Fibroblast of skin of abdomen (primary cell): ENCODE measurements at places on chromosomes 5 and 9.

- no peak for DNase-seq
Measured at GRCh38 chr9:87554171-87554910, 56.7 kb downstream of the DAPK1 start.

DNA sequence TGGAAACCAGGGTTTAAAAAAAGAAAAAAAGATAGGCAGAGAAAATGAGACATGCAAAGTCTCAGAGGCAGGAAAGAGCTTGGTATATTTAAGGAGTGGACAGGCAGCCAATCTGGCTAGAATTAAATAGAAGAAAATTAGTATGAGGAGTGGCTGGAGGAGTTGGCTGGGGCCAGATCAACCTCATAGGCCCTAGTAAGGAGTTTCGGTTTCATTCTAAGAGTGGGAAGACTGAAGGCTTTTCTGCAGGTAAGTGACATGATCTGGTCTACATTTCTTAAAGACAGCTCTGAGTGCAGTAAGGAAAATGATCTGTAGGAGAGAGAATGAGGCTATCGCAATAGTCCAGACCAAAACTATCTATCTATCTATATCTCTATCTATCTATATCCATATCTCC, 27.5 kb downstream of the ADRB2 start:
- no peak for DNase-seq

- peak; percentile 77 for DNase-seq
Measured at GRCh38 chr5:9009931-9010651, 535.8 kb downstream of the SEMA5A start.

- no peak for DNase-seq
Measured at GRCh38 chr9:127534931-127535330, 77.1 kb upstream of the STXBP1 start.

DNA sequence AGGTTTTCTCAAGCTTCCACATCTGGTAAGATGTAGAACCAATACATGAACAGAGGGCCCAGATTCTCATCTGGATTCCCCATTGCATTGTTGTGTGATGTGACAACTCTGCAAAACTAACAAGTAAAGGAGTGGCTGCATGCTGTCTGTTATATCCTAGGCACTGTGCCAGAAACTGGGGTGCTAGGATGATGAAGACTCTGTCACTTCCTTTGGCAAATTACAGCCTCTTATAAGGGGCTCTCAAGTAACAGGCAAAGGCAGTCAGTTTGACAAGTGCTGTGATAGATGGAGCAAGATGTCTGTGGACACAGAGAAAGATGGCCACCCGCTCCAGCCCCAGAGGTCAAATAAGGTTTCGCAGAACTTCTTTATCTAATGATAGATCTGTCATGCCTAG, 115.7 kb downstream of the PAPPA start:
- DNase-seq = peak; percentile 61

GRCh38 chr5:154215571-154216325, 25.2 kb downstream of the GALNT10 start:
- DNase-seq = no peak

DNA sequence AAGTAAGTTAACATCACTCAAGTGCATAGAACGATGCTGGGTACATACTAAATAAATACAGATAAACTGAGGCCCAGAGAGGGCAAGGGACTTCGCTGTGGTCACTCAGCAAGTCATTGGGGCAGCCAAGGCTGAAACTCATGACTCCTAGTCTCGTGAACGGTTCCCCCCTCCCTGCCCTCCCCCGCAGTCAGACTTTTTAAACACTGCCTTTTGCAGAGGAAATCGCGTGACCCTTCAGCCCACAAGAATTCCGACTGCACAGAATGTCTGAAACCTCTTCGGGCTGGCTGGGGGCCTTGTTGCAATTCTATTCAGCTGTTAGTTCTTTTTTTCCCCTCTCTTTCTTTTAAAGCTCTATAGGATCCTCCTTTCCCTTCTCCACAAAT, 28.1 kb downstream of the NEK6 start:
- peak; percentile 95 for DNase-seq

DNA sequence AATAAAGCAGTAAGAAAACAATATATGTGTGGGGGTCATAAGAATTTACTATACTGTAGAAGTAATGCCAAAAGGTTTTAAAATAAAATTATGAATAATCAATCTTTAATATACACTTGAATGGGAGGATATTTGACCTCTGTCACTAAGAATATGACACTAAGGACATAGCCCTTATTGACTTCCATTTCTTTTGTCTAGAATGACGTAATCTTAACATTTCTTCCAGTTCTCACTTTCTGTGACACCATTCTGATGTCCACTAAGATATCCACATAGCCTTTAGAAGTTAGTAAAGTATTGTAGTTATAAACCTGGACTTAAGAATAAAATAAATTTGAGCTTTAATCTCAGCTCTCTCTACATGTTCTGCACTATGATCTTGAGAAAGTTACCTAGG, 1050.7 kb downstream of the TLE4 start:
- no peak for DNase-seq

- no peak for DNase-seq
Measured at GRCh38 chr5:100828071-100828897, 74.8 kb downstream of the ST8SIA4 start.

DNA sequence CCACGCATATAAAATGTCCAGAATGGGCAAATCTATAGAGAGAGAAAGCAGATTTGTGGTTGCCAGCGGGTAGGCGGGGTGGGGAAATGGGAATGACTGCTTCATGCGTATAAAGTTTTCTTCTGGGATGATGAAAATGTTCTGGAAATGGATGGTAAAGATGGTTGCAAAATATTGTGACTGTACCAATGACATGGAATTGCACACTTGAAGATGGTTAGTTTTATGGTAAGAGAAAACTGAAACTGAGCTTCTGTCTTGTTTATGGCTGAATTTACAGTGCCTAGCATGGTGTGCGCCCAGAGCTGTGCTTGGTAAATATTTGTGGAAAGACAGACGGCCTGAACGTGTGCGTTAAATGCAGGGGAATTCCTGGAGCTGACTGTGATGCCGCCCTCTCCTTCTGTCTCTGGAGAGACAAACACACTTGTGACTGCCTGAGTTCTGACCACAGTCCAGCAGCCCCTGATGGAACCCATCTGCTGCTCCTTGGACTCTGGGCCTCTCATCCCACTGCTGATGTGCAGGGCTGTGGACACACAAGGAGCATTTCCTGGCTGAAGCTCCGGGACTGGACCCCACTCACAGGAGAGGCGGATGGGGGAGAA, 8.6 kb upstream of the PTGES start:
- DNase-seq = peak; percentile 72

DNA sequence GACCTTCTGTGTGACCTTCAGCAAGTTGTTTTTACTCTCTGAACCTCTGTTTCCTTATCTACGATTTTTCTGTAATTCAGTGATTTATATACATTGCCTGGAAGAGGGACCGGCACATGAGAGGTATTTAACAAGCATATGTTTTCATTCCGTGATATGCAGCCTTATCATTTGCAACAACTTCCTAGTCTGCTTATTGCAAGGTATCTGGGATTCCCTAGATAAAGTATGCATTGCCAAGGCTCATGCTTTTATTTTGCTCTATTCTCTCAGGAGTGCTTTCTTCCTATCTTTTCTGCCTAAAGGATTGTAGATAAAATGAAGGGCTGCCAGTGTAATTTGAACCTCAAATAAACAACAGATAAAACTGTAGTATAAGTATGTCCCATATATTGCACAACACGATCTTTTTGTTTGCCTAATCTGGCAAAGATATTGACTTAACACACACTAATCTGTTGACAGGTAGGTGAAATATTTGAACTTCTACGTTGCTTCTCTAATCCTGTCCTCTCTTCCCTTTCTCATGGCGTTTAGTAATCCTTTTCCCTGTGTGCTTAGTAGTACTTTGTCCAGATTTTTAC, 377.2 kb upstream of the TNC start:
- no peak for DNase-seq

GRCh38 chr5:134549714-134550113, 24.2 kb downstream of the JADE2 start:
- DNase-seq = peak; percentile 29

DNA sequence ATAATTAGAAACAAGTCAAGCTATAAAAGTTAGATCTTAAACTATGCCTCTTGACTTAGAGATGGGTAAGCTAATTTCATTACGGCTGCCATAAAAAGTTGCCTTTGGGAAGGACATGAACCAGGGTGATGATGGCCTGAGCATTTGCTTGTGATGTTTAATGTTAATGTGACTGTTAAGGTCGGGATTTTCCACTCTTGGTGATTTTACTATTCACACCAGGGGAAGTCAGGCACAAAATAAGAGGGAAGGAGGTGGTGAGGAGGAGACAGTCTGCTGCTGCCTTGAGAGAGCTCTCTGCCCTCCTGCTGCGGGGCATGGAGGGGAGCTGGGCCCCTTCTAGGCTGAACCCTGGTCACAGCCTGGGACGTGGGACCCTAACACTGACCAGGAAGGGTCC, 34.4 kb downstream of the AHRR start:
- no peak for DNase-seq

- no peak for DNase-seq
Measured at GRCh38 chr5:3325972-3326840, 269.4 kb upstream of the IRX1 start.

DNA sequence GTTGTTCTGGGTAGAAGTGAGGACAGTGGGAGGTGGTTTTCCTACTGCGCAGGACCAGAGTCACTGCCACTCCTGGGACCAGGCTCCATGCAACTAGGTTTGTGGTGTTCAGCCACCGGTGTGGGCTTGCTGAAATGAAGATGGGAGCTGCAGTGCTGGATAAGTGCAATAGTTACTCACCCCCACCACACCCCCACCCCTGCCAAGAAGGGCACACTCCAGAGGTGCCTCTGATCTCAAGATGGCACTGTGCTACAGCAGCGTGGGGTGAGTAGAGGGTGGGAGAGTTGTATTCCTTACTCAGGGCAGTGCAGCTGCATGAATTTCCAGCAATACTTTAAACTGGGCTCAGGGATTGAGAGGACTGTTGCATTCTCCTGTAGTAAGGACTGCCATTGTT, 187.4 kb upstream of the TLX3 start:
- DNase-seq = no peak

GRCh38 chr5:164561933-164562872, 1056.8 kb downstream of the MAT2B start:
- peak; percentile 82 for DNase-seq

- DNase-seq = no peak
Measured at GRCh38 chr9:125906893-125907292, 159.7 kb downstream of the PBX3 start.

- DNase-seq = no peak
Measured at GRCh38 chr5:41435276-41435675, 75.1 kb downstream of the PLCXD3 start.

DNA sequence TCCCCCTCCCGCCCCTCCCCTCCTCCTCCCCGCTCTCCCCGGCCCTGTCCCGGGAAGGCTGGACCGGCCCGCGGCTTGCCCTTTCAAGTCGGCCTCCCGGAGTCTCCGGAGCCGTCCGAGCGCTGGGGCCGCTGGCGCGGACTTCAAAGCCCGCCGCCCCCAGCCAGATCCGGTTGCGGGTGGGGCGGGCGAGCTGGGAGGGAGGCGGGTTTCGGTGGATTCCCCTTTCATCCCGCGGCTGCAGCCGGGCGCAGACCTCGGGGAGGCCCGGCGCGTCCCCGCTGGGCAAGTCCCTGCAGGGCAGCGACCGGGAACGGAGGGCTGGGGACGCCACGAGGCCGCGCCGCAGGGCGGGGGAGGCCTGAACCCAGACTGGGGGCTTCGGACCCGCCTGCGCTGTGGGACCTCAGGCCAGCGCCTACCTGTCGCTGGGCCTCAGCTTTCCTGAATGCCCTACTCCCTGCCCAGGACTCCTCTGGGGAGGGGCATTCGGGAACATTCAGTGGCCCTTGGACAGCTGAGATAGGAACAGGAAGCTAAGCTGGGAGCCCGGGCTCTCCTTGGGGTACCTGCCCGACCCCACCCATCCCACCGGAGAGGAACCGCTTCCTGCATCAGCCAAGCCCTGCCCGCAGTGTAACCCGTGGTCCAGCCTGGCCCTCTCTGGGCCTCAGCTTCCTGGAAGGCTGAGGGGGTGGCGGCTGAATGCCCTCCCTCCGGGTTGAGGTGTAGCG, 23.4 kb downstream of the C9orf50 start:
- DNase-seq = peak; percentile 71
